Activated CD4-positive, CD25-positive, alpha-beta regulatory T cell treated with anti-CD3 and anti-CD28 coated beads, Interleukin-2, amount 50 U/mL, for 16 hours (primary cell): ENCODE measurements at places on chromosomes 2 and 18.

DNA sequence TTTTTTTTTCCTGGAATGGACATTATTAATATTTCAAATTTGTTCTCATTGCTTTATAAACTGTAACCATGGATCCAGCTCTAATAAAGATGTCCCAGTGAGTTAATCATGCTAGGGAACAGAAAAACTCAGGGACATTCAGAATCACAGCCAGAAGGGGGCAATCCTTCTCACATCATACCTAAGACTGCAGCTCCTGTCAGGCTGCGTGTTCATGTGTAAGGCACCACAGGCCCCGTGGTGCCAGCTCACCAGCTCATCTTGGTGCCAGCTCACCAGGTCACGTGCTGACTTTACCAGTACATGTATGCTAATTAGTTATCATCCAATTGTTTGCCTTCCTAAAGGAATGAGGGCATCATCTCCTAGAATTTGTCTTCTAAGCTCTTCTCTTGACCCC is 84.7 kb upstream of the NEDD4L start:
- no peak for DNase-seq

GRCh38 chr2:200212862-200213425 is 93.5 kb upstream of the SPATS2L start:
- no peak for DNase-seq

DNA sequence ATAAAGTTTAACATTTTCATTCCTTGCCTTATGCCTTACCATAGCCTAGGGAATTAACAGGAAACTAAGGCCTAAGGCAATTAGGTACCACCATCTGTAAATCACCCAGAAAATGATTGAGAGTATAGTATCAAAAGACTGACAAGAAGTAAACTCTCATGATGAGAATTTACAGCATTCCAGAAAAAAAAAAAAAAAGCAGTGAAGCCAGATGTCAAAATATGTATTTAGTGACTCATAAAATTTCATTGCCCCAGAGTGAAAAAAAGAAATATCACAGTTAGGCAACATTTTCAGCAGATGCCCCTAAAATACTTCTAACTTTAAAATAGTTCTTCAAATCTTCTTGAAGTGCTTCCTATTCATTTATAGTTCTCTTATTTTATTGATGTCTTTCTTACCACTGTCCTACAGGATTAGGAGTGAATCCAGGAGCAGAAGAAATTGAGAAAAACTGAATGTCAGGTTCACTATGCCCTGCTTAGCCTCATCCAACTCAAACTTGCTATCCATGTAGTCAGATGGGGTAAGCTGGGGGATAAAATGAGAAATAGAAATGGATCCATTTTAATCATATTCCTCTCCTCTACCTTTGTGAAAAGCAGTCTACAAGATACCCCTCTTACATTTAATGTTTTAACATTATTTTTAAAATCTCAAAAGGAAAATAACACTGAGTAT is 57.3 kb upstream of the TANK start:
- no peak for DNase-seq

DNA sequence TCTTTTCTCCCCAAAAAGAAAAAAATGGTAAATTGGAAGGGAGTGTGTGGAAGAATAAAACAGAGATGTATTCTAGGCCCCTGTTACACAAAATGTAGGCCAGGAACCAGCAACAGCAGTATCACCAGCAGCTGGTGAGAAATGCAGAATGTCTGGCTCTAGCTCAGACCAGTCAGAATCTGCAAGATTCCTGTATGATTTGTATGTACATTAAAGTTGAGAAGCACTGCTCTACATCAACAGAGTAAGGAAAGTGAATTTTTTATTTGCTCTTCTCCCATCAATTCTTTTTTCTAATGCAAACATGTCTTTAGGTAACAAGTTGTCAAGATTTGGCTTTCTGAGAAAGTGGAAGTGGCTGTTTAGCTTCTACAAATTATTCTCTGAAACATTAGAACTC is 235.4 kb upstream of the FANCL start:
- DNase-seq = no peak

DNA sequence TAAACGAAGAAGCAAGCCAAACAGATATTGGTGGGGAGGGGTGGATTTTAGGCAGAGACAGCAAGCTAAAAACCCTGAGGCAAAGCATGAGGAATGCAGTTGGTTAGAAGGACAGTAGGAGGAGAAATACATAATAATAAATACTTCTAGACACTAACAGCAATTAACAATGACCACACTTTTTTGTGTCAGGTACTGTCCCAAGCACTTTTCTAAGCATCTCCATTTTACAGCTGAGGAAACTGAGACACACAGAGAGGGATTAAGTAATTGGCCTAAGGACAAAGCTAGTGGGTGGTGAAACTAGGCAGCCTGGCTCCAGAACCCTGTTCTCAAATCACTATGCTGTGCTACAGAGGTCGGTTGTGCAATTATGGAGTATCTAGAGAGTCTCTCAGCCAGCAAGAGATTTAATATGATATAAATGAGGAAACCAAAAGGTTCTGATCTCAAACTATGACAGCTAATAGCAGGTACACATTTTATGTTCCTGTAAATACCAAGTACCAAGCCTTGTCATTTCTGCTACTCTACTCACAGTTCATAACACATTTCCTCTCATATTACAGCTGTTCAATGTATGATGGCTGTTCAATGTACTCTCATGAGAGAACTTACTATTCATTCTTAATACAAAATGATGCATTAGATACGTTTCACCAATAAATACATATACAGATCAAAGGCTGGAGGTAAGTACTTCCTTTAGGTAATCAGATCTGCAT is 5.3 kb downstream of the MAP4K3 start:
- no peak for DNase-seq

DNA sequence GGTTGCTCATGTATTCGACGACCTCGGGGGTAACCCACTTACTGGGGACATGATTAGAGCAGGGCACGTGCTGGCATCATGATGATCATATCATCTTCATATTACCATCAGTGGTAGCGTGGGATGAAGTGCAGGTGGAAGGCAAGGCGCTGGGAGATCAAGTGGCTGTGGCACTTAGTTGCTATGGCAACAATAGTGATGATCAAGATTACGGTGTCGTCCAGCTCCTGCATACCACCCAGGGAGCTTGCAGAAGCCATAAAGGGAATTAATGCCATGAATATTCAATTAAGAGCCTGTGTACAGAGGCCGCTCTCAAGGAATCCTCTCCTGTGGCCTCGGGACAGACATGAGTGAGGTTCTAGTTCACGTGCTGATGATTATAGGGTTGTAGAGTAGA is 237.2 kb upstream of the COPS8 start:
- no peak for DNase-seq

GRCh38 chr2:174553811-174554493 is 43.7 kb downstream of the WIPF1 start:
- DNase-seq = no peak

DNA sequence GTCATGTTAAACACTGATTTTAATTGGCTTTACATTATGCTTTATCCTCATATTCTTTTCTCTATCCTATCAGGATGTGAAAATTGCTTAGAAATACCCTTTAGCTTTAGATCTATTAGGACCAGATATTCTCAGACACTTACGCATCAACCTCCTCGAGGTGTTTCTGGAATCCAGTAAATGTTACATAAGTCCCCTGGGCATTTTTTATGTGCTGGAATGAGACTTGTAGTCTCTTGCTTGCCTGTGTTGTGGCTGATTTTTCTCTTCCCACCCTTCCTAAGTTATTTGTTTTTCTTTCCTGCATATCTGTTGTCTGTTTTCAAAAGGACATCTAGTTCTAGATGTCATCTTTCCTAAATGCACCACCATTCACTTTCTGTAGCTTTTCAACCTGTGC is 197.1 kb downstream of the CCDC85A start:
- no peak for DNase-seq

DNA sequence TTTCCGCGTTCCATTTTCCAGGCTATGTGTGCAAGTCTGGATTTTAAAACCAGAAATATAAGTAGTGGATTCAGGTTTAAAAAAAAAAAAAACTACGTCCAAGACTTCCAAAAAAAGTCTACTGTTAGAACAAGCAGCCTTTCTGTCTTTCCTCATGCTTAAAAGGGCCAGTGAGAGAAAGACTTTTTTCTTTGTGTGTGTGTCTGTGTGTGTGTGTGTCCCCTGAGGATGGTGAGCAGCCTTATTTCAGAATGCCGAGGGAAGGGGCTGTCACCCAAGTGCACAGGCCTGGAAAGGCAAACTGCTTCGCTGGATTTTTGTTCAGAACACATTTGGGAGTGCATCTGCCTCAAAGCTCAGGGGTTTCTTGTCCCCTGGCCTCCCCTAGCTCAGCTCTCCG is 98.8 kb downstream of the ZBTB7C start:
- no peak for DNase-seq

DNA sequence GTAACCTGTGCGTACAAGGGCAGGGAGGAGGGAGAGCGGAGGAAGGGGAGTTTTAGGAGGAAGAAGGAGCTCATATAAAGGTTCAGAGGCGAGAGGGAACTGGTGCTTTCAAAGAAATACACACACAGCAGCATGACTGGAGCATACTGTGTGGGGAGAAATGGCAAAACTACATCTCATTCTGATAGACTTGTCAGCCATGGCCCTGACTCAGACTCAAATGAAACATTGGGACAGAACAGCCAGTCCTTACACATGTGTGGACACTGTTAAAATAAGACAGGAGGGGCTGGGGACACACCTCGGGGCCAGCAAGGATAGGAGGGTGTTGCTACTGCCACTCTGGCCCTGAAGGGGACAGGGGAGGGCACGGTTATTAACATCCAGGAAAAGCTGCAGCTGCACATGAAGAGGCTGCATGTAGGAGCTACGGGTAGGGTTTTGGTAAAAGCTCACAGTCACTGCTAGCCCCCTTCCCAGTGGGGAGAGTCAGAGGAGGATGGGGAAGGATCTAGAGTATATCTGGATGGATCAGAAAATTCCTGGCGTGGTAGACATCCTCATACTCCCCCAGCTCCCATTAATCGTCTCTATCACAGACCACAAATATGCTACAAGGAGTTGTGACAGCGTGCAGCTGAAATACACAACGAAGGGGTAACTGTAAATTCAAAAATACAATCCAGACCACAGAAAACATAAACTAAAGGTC is 110.5 kb downstream of the GATA6 start:
- no peak for DNase-seq

DNA sequence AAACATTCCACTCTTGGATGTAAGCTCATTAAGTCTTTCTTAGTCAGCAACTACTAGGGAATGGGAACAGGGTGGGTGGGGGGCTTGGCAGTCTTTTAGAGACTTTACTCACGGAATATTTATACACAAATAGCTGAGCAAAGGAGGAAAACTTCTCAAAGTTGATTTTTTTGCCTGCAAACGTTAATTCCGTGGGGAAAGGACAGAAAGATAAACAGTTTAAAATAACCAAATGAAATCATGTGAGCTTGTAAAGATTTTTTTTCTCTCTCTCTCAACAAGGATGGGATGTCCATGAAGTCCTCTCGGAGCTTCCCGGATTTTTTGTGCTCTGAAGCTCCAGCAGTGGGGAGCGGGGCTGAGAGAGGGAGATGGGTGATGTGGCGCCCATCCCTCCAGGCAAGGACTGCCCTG is 32.2 kb upstream of the MAT2A start:
- DNase-seq = no peak

DNA sequence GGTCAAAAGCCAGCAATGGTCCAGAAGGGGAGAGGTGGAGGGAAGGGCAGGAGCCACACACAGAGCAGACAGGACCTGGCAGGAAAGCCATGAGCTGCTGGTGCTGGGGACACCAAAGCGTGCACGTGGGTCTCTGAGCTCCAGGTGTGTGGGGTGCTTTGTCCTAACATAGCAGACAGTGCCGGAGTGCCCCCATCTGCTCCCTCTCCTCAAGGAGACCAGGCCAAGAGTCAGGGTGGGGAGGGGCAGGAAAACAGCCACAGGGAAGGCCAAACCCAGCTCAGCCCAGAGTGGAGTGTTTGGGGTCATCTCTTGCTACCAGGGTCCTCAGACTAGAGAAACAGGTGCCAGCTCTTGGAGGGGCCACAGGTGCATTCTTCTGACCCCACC is 4.2 kb upstream of the GPC1 start:
- DNase-seq = no peak

DNA sequence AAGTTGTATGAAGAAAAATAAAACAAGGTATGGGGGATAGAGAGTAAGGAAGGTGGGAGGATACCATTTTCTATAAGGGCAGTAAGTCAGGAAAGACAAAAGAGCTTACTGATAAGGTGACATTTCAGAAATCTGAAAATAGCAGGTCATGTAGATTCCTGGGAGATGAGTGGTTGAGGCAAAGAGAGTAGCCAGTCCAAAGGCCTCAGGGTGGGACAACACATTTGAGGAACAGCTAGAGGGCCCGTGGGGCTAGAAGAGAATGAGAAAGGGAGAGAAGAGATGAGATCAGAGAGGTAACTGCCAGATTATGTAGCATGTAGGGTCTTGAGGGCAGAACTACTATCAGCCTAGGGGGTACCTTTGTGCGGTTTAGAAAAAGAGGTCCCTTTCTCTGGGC is 2.9 kb downstream of the CLHC1 start:
- no peak for DNase-seq

DNA sequence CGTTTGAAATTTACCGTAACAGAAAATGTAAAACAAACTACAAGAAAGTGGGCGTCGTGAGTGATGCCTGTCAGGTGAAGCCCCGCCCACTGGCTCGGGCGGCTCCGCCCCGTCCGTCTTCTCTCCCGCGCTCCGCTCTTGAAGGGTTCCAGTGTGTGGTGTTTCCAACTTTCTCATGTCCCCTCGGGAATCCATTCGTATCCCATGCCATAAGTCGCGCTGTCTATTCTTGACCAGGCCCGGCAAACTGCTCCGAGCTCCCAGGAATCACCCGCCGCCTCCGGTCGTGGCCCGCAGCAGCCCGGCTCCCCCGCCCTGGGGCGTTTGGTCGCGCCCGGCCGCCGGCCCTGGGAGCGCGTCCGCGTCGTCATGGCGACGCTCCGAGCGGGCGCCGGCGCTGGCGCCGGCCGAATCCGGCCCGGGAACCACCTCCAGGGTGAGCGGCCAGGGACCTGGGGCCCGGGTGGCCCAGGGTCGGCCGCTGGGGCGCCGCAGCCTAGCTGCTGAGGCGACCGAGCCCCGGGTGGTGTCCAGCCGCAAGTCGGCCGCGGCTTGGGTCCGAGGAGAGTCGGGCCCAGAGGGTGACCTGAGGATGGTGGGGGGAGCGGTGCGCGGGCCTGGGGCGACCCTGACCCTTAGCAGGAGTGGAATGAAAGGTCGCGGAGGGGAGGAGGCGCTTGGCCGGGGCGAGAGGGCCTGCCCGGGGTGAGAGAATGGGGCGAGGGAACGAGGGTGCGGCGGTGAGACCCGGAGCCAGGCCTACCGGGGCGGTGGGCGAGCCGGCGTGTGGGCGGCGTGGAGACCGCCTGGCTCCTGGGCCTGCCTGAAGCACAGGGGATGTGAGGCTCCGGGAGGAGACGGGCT is at the start of gene CFAP221:
Gene CFAP221 (plus strand): TSS at position 375 of the 864 bp plus-strand sequence. CDS start 1,683 bp downstream, outside the sequence.
- DNase-seq = no peak

GRCh38 chr18:68826121-68826520 is 28.2 kb downstream of the CCDC102B start:
- DNase-seq = no peak

DNA sequence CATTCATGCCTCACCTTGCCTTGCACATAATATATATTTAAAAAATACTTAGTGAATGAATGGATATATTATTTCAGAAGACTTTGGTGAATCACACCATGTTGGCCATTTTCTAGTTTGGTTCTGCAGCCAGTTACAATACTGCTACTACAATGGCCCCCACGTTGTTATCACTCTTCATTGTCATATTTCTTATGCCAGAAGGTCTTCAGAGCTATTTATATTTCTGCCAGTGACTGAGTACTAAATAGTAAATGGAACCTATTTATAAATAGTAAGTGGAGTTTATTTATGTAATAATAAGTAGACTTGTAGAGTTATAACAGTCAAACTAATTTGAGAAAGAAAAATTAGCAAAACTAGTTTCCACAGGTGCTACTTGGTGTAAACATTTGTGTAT is 516.6 kb upstream of the SYT4 start:
- DNase-seq = no peak
